ENCODE measurements at places on chromosomes 1 and 21. TPM values are rescaled to one million over a fixed set of nuclear protein-coding genes. Genes with fewer than 3 reads are reported as not detected.

CFHR5 gene
- total RNA-seq, result not detected

SNAPIN gene
- total RNA-seq, result 34.7 TPM

DNA sequence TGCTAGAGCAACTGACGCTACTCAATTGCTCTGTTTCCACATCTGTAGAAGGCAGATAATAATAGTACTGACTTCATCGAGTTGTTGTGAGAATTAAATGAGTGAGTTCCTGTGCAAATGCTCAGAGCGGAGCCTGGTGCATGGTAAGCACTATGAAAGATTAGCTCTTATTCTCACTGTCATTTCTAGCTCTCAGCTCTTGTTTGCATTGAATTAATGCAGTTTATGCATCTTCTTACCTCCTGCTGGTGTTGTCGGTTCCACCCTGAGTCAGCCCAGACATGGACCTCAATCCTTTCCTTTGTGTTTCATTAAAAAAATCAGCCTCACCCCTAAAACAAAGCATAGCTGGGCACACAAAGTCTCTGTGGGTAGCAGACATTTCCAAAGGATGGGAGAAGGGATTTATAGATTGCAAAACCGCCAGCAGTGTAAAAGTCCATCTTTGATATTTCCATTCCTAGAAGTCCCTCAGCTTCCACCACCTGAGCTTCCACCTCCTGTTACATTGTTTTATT, 254.4 kb upstream of the CSF3R start:
- no peak overlapping the region for H3K4me3 ChIP-seq
- no peaks in the 10 kb centered on the region for H3K4me1 ChIP-seq
- no peak for DNase-seq
- H3K27ac ChIP-seq, result no peak overlapping the region
- H3K27me3 ChIP-seq, result peaks cover 36% of the 10 kb centered on the region

GRCh38 chr1:71666609-71667008, 585.8 kb upstream of the ZRANB2 start:
- no peaks in the 10 kb centered on the region for H3K27me3 ChIP-seq
- H3K4me3 ChIP-seq, result no peak overlapping the region
- H3K27ac ChIP-seq, result no peak overlapping the region
- no peak for DNase-seq

DNA sequence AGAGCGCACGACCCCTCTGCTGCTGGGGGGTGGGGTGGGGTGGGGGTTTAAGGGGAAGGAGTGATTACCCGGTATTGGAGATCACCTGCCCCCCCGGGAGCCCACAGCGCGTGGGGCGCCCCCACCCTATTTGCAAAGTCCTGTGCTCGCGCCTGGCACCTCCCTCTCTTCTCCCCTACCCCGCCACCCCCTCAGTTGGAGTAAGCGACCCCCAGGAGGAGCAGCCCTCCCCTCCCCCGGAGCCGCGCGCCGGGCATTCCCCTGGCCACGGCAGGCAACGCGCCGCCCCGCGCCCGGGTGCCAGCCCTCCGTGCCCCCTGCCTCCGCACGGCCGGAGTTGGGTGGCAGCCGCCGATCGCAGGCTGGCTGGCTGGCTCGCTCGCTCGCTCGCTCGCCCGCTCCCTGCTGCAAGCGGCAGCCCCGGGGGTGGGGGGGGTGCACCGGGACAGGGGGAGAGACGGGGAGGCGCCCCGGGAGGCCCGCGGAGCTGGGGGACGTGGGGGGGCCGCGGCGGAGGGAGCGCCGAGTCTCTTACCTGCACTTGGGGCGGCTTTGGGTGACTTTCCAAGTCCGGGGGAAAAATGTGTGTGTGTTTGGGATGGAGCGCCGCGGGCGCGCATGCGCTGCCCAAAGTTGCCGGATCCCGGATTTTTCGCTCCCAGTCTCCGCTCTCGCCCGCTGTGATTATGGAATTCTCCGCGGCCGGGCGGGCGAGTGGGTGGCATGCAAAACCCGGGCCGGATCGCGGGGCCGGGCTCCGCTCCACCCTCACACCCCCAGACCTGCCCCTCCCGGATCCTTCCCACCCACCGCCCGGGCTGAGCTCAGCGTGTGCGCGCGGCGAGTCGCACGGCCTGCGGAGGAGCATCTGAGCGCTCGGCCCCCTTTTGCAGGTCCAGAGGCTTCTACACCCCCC, at the start of gene CASZ1:
TSS of gene CASZ1 (minus strand) at position 618 of the 916 bp plus-strand sequence. CDS start 102,757 bp downstream, outside the sequence.
- peaks cover 12% of the 10 kb centered on the region for H3K4me1 ChIP-seq
- no peak within 1 kb of the TSS for H3K27ac ChIP-seq
- peak within 1 kb of the TSS; percentile 61 for H3K4me3 ChIP-seq
- peaks cover 81% of the 10 kb centered on the region for H3K27me3 ChIP-seq
- no peaks in the 10 kb centered on the region for H3K36me3 ChIP-seq

DNA sequence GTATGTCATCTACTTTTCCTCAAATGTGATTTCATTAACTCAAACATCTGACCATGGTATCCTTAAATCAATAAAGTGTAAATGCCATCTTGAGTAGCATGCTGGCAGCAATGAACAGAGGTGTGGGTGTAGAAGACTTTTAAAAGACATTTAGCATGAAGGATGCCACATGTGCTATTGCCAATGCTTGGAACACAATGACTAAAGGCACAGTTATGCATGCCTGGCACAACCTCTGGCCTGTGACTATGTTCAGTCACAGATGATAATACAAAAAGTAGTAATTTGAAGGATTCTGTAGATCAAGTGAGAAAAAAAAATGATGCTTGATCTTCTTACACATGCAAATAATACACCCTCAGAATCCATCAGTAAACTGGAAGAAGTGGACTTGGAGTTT, 938.9 kb upstream of the ADGRL4 start:
- H3K4me1 ChIP-seq, result no peaks in the 10 kb centered on the region
- no peak for DNase-seq
- no peaks in the 10 kb centered on the region for H3K27me3 ChIP-seq
- H3K4me3 ChIP-seq, result no peak overlapping the region
- no peak overlapping the region for H3K27ac ChIP-seq
- H3K36me3 ChIP-seq, result no peaks in the 10 kb centered on the region

- H3K27ac ChIP-seq, result no peak overlapping the region
- H3K4me1 ChIP-seq, result peaks cover 3% of the 10 kb centered on the region
- peak overlapping the region; percentile 32 for H3K4me3 ChIP-seq
- H3K27me3 ChIP-seq, result peaks cover 48% of the 10 kb centered on the region
- no peaks in the 10 kb centered on the region for H3K36me3 ChIP-seq
- peak; percentile 72 for DNase-seq
Observed at GRCh38 chr1:110554871-110555801, 36.2 kb upstream of the KCNA10 start.

Measured in activated naive CD8-positive, alpha-beta T cell treated with anti-CD3 and anti-CD28 coated beads for 36 hours (primary cell).